Stimulated activated CD8-positive, alpha-beta memory T cell treated with anti-CD3 and anti-CD28 coated beads, Interleukin-15, amount 100 ng/mL, for 4 hours (primary cell): ENCODE measurements at places on chromosomes 3 and 15.

GRCh38 chr3:145089337-145089736 is 1071.6 kb downstream of the PLOD2 start:
- no peak for DNase-seq

- DNase-seq, result no peak
Observed at GRCh38 chr15:89372069-89372935, 37.7 kb upstream of the POLG start.

DNA sequence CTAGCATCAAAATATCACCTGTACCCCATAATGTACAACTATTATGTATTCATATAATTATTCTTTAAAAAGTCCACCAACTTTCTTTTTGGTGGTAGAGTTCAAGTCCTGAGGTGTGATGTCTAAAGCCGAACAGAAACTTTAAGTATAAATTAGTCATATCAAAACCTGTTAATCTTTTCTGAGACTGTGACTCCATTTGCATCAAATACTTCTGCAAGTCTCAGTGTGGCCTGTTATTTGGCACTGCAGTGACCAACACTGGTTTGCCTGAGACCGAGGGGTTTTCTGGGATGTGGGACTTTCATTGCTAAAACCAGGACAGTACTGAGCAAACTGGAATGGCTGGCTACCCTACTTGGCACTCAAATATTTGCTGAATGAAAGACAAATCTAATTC is 7.3 kb downstream of the NGLY1 start:
- no peak for DNase-seq

DNA sequence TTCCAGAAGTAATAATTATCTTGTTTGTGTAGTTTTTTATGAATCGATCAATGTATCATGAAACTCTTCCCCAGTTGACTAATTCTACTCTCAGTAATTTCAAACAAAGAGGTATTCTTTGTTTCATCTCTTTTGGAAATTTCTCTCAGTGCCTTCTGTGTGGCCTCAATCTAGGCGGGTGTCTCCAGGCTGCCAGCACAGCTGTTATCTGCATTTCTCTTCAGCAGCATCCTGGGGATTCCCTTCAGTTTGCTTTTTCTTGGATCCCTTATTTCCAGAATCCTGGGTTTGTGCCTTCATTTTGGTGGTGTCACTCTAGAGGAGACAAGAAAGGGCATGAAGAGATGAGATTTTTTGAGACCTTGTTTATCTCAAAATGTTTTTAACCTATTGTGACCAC is 22.7 kb downstream of the NIPA2 start:
- DNase-seq, result no peak

- DNase-seq, result no peak
Observed at GRCh38 chr15:37262922-37263608, 162.7 kb upstream of the MEIS2 start.

GRCh38 chr3:110822971-110823370 is 248.6 kb upstream of the NECTIN3 start:
- DNase-seq, result no peak

GRCh38 chr3:53583161-53583690 is 88.8 kb downstream of the CACNA1D start:
- no peak for DNase-seq

GRCh38 chr15:82832601-82833361 is 23.4 kb downstream of the WHAMM start:
- DNase-seq, result no peak

GRCh38 chr3:104367000-104367399 is 999.7 kb upstream of the ALCAM start:
- DNase-seq, result no peak

GRCh38 chr15:82176542-82176941 is 86.0 kb downstream of the EFL1 start:
- DNase-seq, result no peak

GRCh38 chr3:42503957-42504333 is 1.5 kb downstream of the VIPR1 start:
- no peak for DNase-seq

- peak; percentile 53 for DNase-seq
Observed at GRCh38 chr3:126679318-126679751, 24.4 kb upstream of the TXNRD3 start.

GRCh38 chr15:91961357-91961756 is 107.8 kb downstream of the SLCO3A1 start:
- no peak for DNase-seq

DNA sequence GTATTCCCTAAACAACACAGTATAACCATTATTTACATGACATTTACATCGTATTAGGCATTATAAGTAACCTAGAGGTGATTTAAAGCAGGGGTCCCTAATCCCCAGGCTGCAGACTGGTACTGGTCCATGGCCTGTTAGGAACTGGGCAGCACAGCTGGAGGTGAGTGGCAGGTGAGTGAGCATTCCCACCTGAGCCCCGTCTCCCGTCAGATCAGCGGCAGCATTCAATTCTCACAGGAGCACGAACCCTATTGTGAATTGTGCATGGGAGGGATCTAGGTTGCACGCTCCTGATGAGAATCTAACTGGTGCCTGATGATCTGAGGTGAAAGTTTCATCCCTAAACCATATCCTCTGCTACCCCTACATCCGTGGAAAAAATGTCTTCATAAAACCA is 138.2 kb downstream of the ATP10A start:
- DNase-seq, result no peak

DNA sequence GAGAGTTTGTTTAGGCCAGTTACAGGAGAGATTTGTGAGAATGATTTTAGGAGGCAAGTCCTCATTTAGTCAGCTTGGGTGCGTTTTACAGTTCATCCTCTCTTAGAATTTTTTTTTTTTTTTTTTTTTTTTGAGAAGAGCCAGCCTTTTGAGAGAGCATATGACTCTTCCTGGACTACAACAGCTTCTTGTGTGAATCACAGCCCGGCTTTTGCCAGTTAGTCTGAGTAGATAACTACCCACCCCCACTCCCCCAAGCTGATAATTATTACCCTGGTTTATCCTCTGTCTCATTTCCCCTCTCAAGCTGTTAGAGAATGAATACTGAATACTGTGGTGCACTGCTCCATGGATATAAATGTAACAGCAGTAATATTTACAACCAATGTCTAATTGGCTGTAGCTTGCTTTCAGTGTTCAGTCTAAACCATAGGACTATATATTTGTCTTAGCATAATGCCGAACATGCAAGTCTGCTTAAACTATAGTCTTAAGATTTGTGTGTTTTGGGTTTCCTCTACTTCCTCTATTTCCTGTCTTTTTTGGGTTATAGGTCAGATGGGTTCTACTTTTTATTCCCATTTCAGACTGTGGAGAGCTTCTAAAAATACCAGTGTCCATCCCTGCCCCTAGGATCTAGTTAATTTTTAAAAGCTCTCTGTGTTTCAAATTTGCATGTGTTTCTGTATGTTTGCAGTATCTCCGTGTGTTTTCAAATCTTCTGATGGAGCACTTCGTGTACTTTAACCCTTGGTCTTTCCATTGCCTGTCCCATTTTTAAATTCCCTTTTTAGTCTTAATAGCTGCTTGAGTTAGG is 8.0 kb downstream of the CHD2 start:
- no peak for DNase-seq

DNA sequence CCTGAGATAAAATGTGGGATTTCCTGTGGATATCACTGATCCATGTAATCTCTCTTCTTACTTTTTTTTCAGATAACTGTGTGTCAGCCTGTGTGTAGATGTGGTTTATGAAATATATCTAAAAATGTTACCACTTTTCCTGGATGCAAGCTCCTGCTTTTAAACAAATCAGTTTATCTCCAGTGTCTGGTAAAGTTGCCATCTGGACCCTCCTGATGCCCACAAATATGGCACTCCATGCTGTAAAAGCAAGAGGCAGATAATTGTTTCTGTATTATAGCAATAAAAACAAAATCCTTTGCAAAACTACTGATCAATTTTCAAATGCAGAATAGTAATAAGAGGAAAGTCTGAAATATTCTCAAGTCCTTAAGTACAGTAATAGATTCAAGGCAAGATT is 7.6 kb upstream of the DCLK3 start:
- no peak for DNase-seq

DNA sequence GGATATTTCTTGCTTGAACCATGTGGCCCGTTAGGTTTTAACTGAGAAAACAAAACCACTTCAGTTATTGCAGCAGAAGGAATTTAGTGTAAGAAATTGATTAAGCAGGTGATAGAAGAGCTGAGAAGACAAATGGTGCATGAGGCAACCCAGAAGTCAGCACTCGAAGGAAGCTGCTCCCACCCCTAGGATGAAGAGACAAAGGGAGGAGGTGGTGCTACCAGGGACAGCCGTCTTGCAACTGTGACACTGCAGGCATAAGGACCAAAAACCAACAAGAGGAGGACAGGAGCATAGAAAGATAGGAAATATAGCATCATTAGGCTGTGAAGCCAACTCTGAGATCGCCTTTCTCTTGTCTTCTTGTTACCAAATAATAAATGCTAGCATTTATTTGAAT is 89.0 kb downstream of the IL20RB start:
- DNase-seq, result no peak

DNA sequence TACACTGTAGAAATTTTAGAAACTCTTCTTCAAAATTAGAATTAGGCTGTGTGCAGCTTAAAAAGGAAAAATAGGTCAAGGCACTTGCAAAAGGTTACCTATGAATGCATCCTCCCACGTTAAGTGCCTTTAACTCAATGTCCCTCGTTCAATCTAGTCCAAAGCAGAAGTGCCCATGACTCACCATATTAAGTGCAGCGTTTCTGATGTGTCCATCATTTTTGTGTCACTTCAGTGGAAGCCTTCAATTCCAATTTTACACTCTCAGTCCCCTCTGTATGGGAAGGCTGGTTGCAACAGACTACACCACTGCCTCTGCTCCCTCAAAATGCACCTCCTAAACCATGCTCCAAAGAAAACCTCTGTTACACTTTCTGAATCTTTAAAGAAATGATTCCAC is 53.4 kb downstream of the FOXB1 start:
- DNase-seq, result no peak

GRCh38 chr3:30232142-30232541 is 374.3 kb upstream of the TGFBR2 start:
- DNase-seq, result no peak

- DNase-seq, result no peak
Observed at GRCh38 chr3:124119056-124119716, 127.3 kb upstream of the ROPN1 start.

DNA sequence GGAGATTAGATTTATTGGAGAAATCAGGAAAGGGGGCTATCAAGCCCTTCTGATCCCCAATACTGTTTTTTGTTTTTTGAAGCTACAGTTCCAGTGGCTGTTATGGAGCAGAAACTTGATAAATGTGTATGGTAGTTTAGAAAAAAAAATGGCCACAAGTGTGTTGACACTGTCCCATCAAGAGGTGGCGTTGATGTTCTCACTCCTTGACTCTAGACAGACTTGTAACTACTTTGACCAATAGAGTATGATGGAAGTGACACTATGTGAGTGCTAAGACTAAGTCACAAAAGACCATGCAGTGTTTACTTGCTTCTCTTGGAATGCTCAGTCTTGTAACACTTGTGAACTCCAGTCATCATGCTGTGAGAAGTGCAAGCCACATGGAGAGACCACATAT is 356.7 kb downstream of the PDCD6IP start:
- DNase-seq, result no peak

DNA sequence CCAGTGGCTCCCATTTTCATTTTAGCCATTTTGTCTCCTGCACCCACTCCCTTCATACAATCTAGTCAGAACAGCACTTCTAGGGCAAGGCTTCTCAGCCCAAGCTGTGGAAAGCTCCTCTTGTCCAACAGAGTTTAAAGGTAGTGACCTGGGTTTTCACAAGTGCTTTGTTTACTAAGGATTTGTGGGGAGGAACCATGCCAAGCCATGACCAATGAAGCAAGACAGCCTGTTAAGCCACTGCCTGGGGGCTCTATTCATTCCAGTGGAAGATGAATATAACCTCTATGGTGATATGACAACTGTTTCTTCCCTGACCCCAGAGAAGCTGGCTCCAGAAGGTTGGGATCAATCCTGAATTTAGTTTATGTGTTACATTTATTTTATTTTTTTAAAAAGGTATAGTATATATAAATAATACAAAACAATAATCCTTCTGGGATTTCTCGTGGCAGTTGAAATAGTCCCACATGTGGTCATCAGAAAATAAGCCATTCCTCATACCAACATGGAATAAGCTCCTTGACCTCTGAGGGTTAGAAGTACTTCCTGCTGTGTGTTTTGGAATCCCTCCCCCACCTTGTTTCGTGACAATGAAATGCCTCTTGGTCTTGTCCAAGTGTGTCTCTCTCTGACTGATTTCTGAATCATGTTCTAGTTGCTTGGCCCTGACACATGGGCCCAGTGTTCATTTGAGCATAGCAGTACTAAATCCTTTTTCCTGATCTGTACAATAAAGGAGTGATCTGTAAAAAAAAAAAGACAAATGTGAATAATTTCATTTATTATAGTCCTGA is 13.3 kb upstream of the THUMPD3 start:
- DNase-seq, result no peak

DNA sequence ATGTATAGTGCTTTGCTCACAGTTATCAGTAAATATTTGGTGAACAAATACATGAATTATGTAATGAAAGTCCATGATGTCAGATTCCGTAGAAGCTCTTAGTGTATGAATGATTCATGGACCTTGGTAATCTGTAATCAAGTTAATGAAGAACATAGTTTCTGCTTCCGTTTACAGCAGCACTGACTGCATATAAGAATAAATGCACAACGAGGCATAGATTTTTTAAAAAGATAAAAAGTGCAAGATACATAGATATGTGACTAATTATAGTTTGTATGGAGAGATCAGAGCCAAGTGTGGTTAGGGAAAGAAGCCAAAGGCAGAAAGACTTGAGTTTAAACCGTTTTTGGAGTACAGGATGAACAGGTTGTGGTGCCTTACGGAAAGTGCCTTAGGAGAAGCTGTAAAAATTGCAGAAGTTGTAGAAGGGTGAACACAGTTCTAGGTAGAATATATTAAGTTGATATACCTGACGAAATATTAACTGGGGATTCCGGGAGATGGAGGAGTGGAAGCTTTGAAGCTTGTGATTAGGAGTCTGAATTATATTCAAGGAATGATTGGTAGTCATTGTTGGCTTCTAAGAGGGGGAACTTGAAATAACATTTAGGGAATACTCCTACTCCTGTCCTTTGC is 293.1 kb downstream of the NLGN1 start:
- no peak for DNase-seq

DNA sequence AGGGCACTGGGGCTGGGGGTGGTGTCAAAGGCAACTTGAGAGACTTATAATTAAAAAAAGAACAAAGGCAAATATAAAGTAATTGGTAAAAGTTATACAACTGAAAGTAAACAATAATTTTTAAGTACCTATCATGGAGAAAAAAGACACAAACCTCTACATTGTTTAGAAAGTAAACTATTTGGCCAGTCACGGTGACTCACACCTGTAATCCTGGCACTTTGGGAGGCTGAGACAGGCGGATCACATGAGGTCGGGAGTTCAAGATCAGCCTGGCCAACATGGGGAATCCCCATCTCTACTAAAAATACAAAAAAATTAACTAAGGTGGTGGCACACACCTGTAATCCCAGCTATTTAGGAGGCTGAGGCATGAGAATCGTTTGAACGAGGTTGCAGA is 25.8 kb downstream of the RPSA start:
- no peak for DNase-seq

GRCh38 chr3:70947579-70947978 is 635.1 kb upstream of the MDFIC2 start:
- DNase-seq, result no peak

GRCh38 chr3:64110071-64110470 is 86.8 kb upstream of the PSMD6 start:
- no peak for DNase-seq
